ENCODE measurements at places on chromosomes 7 and 10.

- DNase-seq, result peak; percentile 80
Observed at GRCh38 chr7:27576360-27576944, 86.2 kb downstream of the HIBADH start.

DNA sequence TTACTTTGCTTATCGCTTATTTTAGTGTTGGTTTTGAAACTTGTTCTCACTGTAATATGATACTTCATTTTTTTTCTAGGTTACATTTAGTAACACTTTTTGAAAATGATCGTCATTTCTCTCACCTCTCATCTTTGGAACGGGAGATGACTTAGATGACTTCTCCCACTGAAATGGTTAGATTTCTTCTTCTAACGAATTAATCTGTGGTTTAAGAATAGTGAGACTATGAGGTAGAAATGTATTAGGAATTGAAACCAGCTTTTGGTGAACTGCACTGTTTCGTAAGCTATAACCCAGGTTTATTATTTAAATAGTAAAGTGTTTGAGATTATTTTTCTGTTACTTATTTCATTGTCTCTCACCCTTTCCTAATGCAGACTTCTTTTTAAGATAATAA is 93.7 kb downstream of the PRR15 start:
- no peak for DNase-seq

DNA sequence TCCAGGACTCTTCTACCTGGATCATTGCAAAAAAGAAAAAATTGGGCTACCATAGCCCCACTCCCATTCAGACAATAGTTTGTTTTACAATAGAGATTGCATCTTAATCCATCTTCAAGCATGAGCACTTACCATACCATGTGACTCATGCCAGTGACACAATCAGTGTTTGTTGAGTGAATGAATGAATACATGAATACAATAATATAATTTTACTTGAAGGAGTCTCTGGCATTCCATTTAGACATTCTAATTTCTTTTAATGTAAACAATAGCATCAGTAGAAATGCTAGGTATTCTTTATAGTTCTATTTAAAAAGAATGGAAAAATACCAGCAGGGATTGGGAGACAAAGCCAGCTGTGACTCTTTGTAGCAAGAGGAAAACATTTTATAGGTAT is 141.6 kb upstream of the AKR1E2 start:
- no peak for DNase-seq

DNA sequence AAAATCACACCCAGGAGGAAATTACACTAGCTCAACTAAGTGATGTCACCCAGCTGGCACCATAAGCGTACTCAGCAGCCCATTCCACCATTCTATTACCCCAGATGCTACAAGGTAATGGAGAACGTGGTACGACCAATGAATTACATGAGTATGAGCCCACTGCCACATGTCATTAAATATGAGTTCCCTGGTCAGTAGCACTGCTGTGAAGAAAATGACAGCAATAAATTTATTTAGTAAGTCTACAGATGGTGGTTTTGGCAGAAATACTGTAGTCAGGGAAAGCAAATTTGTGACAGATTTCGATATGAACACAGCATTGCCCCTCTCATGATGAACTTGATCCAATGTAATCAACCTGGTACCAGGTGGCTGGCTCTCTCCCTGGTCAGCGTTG is 154.2 kb downstream of the VWC2 start:
- DNase-seq, result no peak

DNA sequence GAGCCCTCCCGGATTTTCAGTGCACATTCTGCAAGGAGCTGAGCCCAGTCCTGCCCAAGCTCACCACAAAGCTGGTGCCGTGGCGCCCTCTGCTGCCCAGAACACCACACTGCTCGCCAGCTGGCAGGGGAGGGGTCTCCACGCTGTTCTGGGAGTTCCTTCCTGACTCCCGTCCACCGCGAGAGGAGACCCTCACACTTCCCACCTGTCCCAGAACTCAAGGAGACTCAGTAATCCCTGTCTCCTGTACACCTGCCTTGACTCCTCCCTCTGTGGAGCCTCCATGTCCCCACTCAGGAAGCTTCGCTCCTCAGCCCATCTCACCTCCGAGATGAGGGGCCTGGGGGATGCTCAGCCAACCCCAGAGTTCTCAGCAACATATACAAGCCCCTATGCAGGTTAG is 11.3 kb downstream of the C10orf105 start:
- peak; percentile 78 for DNase-seq

- no peak for DNase-seq
Observed at GRCh38 chr10:51832652-51833383, 133.4 kb upstream of the CSTF2T start.

DNA sequence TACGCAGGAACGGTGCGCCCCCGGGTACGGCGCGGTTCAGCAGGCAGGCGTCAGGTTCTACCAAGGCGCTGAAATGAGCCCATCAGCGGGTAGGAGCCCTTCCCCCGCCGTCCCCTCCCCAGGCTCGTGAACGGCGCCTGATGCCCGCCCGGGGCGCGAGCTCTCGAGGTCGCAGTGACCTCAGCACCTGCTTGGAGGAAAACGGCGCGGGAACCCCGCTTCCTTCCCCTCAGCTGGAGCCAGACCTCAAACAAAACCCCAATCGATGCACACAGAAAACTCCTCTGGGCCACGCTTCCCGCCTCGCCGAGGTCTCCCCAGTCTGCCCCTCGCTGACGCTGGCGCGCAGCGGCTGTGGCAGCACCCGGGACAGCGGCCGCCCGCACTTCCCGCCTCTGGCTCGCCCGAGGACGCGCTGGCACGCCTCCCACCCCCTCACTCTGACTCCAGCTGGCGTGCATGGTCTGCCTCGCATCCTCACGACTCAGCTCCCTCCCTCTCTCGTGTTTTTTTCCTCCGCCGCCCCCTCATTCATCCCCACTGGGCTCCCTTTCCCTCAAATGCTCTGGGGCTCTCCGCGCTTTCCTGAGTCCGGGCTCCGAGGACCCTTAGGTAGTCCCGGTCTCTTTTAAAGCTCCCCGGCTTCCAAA is 514 bp upstream of the GAD2 start:
- DNase-seq, result peak; percentile 21

GRCh38 chr7:116361767-116362166 is 137.8 kb upstream of the CAV2 start:
- DNase-seq, result no peak

DNA sequence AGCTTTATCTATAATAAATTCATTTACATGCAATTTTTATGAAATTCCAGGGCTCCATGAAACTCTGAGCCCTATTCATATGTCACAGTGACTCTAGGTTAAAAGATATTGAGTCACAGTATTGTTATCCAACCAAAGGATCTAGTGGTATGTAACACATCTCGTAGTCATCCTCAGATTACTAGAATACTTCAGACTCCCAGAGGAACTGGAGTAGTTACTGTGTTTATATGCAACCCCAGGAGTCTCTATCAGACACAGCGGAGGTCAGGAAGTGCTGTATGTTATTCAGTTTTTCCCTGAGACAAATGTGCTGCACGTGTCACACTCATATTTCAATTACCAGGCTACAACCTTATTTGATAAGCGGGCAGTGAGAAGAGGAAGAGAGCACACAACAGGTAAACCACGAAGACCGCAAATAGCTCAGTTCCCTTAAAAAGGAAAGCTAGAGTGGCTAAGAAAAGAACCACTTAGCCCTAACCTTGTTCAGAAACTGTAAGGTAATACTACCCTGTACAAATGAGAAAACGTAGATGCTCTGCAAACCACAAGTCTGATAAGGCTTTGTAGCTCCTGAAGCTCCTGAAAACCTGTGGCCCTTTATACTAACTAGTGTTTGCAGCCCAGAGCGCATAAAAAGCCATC is 114.0 kb upstream of the CNTNAP2 start:
- DNase-seq, result no peak

DNA sequence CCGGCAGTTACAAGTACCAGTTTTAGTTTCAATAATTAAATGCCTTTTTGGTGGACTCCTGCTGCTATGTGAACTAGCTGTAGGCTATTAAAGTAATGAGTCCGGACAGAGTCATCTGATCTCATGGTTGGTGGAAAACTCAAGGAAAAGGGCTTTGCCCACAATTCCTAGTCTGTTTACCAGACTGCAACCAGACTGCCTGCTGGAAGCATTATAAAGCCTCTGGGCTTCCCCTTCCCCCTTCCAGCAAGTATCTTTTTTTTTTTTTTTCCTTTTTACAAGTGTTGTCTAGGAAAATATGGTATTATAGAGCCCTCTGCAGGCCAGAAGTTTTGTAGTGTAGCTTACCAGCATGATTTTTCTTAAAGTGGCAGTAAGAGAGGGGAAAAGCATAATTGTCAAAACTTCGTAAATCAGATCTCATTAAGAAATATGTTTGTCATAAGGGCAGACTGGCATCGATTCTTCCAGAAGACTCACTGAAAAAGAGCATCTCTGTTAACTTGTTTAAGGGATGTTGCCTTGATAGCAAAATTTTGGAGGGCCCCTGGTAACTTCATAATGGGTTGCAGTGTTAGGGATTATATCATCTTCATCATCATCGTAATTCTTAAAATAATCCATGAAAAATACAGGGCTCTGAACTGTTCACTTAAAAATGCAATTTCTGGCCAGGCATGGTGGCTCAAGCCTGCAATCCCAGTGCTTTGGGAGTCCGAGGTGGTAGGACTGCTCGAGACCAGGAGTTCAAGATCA is 181.3 kb downstream of the TAX1BP1 start:
- peak; percentile 90 for DNase-seq

GRCh38 chr7:112182749-112183148 is 23.4 kb downstream of the DOCK4 start:
- no peak for DNase-seq

DNA sequence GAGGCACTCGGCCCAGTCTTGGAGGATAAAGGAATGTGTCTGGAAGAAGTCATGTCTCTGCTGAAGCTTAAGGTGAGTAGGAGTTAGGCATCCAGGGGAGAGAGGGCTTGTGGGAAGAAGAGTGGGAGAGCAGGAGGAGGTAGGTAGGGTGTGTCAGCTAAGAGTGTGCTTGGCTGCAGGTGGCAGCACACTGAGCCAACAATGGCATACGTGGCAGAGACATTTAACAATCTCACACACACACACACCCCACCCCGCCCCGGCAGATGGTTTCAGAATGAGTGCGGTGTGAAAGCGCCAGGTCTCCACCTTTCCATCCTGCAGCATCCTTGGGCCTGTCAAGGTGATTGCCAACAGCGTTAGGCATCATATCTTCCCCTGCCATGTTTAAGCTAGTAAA is 11.2 kb upstream of the ARPC1A start:
- DNase-seq, result no peak

DNA sequence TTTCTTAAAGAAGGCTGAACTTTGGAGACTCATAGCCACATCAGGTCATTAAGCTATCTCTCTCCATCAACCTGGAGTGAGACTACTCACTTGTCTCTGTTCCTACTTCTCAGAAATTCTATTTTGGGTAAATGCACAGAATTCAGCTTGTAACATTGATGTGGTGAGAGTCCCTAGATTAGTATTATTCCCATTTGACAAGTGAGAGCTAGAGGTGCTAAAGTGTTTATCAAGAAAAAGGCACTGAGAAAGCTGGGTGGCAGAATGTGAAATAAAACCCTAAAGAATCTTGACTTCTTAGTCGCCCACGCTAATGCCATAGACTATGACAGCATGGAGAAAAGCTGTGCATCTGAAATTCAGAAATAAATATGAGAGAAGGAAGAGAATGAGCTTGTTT is 73.4 kb upstream of the PDCD4 start:
- no peak for DNase-seq

DNA sequence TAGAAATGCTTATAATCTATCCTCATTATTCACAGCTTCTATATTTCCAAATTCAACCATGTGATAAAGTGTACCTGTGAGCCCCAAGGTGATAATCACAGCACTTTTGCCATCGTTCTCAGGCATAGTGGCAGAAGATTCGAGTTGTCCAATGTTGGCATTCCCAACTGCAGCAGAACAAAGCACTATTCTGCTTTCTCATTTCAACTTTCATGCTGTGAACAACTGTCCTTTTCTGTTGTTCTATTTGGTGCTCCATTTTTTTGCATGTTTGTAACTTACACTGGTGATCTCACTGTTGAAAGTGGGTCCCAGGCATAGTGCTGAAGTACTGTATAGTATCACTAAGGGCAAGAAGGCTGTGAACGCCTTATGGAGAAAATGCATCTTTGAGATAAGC is 438.2 kb downstream of the PAXIP1 start:
- no peak for DNase-seq

All from NCI-H82 (cell line).